ENCODE measurements at places on chromosomes 11 and 22.

- H3K27ac ChIP-seq, result no peak overlapping the region
- no peak for DNase-seq
- H3K36me3 ChIP-seq, result no peaks in the 10 kb centered on the region
- H3K4me3 ChIP-seq, result no peak overlapping the region
- H3K4me1 ChIP-seq, result no peaks in the 10 kb centered on the region
These were observed 5.5 kb upstream of the IGSF22 start for GRCh38 chr11:18731441-18731840.

DNA sequence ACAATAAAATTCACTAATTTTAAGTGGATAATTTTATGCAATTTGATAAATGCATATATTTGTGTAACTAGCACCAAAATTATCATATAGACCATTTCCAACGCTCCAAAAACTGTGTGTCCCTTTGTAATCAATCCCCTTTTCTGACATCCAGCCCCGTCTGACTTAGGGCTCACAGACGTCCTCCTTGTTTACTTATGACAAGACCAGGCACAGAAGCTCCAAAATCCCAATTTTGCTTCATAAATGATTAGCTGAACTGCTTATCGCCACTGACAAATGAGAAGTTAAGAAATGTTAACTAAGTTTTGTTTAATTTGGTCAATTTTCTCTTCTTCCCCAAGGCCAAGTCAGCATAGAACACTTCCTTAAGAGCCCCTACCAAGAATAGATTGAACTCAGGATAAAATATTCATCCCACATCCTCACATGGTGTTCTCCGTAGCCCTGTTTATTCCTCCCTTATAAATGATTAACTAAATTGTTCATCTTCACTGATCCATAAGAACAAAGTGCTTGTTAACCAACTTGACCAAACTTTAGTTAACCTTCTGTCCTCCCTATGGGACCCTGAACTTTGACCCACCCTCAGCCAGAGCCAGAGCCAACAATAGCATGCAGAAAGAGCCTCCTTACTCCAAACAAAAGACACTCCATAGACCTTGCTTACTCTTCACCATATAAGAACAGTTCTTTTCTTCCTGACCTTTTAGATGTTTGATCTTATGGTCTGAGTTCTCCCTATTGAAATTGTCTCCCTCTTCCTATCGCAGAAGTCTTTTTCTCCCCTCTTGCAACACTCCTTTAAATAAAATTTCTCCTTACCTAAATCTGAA, 30.8 kb upstream of the GLYAT start:
- no peak overlapping the region for H3K27ac ChIP-seq
- H3K36me3 ChIP-seq, result no peaks in the 10 kb centered on the region
- no peaks in the 10 kb centered on the region for H3K4me1 ChIP-seq

DNA sequence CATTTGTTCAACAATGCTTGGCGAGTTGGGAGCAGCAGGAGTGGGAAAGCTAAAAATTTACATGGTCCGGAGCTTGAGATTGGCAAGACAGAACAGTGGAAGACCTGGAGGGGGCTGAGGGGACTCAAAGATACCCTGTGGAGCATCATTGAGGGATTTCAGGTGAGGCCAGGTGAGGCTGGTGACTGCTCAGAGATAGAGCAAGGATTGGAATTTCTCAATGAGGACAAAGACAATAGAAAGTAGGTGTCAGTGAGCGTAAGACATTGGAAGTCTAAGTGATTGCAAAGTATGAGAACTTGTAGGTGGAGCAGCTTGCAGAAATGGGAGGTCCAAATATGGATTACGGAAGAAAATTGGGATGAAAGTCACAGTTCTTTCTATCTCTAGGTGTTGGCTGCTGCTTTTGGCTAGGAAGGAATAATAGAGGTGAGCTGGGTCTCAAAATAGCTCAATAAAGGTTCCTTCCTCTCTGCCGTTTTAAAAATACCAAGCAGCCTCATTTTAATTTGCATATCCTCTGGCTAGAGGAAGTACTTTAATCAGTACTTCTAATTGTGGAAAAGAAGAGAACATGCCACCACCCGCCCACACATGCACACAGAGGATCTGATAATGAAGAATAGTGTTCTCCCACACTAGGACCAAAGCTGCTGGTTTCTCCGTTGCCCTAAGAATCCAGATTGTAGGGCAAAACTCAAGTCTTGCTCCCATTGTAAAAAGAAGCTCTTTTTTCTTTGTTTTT, 41.8 kb upstream of the SORL1-AS1 start:
- H3K4me1 ChIP-seq, result peaks cover 9% of the 10 kb centered on the region
- no peak overlapping the region for H3K27ac ChIP-seq
- H3K27me3 ChIP-seq, result no peaks in the 10 kb centered on the region
- no peak overlapping the region for H3K4me3 ChIP-seq
- H3K36me3 ChIP-seq, result peaks cover 4% of the 10 kb centered on the region
- peak; percentile 39 for DNase-seq

GRCh38 chr11:120208001-120208441, 2.8 kb upstream of the OAF start:
- peaks cover 33% of the 10 kb centered on the region for H3K27me3 ChIP-seq
- no peak for DNase-seq
- H3K4me1 ChIP-seq, result peaks cover 7% of the 10 kb centered on the region
- no peak overlapping the region for H3K4me3 ChIP-seq

DNA sequence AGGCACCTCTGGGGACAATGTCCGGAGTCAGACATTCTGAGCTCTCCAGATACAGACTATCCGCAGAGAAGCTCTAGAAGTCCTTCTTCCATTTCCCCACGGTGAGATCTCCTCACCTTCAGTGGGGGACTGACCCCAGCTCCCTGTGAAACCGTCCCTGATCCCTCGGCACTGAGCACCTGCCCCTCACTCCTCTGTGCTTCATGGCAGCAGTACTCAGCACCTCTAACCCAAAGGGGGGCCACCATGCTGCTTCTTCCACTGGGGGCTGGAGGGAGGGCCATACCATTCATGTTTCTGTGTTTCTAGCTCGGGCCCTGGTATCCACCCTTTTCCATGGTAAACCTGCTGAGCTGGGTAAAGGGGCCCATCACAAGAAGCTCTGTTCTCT, 321.7 kb downstream of the BRD1 start:
- H3K27me3 ChIP-seq, result no peaks in the 10 kb centered on the region
- no peak overlapping the region for H3K4me3 ChIP-seq
- H3K27ac ChIP-seq, result no peak overlapping the region
- H3K4me1 ChIP-seq, result no peaks in the 10 kb centered on the region
- no peaks in the 10 kb centered on the region for H3K36me3 ChIP-seq

- H3K27ac ChIP-seq, result no peak overlapping the region
- H3K27me3 ChIP-seq, result no peaks in the 10 kb centered on the region
- no peak for DNase-seq
- no peak overlapping the region for H3K4me3 ChIP-seq
- H3K4me1 ChIP-seq, result no peaks in the 10 kb centered on the region
These were observed 483.3 kb upstream of the ARHGAP42 start for GRCh38 chr11:100203789-100204188.

DNA sequence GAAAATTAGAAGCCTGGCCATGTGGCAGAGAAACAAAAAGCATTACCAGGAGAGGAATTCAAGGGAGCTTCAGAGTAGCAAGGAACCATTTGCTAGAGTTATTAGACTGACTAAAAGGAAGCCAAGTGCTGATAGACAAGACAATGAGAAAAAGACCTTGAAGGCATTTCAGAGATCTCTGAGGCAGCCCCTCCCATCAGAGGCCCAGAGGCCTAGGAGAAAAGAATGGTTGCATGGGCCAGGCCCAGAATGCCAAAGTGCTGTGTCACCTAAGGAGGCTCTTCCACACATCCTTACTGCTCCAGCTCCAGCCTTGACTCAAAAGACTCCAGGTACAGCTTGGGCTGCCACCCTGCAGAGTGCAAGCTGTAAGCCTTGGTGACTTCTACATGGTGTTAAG, 61.8 kb upstream of the POU2AF2 start:
- H3K4me1 ChIP-seq, result no peaks in the 10 kb centered on the region
- DNase-seq, result peak; percentile 38
- no peak overlapping the region for H3K27ac ChIP-seq
- no peaks in the 10 kb centered on the region for H3K36me3 ChIP-seq

DNA sequence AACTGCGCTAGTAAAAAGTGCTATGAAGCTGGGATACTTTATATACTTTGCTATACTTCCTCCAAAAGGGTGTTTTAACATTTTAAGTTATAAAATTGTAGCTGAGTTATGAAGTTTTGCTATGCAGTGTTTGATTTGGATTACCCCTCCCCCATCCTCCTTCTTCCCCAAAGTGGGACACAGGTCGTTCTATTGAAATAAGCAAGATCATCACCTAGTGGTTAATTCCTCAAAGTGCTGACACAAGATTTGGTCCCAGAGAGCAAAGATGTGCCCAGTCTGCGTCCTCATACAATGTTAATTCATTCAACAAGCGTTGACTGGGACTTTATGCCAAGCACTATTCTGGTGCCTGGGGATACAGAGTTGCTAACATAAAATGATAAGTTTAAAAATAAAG, 78.5 kb downstream of the SPON1 start:
- H3K27ac ChIP-seq, result no peak overlapping the region
- H3K4me3 ChIP-seq, result no peak overlapping the region
- peak; percentile 65 for DNase-seq

DNA sequence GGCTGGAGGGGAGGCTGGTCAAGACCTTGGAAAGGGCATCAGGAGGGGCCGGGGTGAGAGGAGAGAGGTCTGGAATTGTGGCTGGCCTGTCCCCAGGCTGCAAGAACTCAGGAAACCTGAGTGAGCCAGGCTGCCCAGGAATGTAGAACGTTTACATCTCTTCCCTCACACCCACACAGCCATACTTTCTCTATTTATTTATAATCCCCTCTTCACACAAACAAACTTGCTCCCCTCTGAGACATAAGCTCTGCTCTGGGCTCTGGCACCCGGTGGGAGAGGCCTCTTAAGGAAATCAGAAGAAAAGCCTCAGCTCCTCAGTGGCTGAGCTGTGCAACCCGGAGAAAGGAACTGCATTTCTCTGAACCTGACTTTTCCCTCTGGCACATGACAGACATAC, 5.5 kb downstream of the CHRDL2 start:
- no peaks in the 10 kb centered on the region for H3K36me3 ChIP-seq
- no peak overlapping the region for H3K4me3 ChIP-seq
- peaks cover 19% of the 10 kb centered on the region for H3K27me3 ChIP-seq
- no peak overlapping the region for H3K27ac ChIP-seq

DNA sequence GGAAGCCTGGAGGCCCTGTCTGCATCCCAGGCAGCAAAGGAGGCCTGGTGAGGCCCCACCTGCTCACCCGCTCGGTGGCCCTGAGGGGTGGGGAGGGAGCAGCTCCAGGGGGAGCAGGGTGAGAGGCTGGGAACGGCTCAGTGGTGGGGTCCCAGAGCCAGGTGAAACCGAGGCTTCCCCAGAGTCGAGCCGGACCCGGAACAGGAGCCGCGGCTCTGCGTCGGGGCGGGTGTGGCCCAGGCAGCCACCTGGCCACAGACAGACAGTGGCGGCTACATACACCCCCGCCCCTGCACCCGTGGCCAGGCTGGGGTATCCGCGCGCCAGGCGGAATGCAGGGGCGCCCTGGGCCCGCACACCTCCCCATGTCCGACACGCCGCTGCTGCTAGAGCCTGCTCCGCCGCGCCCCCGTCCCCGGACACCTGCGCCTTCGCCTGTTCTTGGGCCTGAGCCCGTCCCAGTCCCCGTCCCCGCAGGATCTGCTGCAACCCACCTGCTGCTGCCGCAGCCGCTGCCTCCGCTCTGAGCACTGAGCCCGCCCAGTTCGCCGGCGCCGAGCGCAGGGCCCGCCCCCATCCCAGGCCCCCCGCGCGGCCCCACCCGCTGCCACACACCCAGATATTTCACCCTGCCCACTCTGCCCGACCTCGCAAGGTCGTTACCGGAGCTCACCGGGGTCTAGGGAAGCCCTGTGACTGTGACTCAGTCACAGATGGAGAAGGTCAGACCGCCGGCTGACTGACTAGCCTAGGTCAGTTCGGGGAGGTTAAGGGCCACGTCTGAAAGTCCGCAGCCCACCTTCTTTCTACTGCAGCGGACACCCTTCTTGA, at the start of gene SLC7A4:
TSS of gene SLC7A4 (minus strand) at position 525 of the 831 bp plus-strand sequence. CDS start 749 bp downstream, outside the sequence.
- no peak within 1 kb of the TSS for H3K4me3 ChIP-seq
- H3K27me3 ChIP-seq, result no peaks in the 10 kb centered on the region
- no peak for DNase-seq
- H3K36me3 ChIP-seq, result no peaks in the 10 kb centered on the region
- peak within 1 kb of the TSS; percentile 8 for H3K27ac ChIP-seq

GRCh38 chr11:114705280-114706024, 27.1 kb downstream of the NXPE2 start:
- H3K4me1 ChIP-seq, result no peaks in the 10 kb centered on the region
- H3K27me3 ChIP-seq, result no peaks in the 10 kb centered on the region
- H3K36me3 ChIP-seq, result no peaks in the 10 kb centered on the region

DNA sequence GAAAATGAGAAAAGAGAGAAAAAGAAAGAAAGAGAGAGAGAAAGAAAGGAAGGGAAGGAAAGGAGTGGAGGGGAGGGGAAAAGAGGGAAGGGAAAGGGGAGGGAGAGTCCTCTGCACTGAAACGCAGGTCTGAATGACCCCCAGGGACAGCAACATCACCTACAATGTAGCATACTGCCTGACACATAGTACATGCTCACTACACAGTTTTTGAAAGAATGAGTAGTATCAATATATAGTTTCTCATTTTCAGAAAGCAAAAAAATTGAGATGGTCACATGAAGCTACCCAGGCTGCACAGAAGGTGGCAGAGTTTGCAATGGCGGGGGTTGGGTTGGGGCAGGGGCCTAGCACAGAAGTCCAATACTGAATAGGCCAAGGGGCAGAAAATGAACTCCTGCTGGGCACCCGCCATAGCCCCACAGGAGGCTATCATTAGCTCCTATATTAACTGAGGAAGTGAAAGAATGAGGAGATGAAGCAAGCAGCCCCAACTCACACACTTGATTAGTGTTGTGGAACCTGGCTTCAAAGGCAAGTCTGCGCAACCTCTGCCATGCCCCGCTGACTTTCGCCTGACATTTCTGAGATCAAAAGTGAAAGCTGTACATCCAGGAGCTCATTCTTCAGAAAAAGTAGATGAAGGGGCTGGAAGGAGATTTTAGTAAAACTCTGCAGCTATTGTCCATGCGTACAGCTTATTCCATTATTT, 241.2 kb upstream of the SYN3 start:
- H3K36me3 ChIP-seq, result no peaks in the 10 kb centered on the region
- no peak overlapping the region for H3K4me3 ChIP-seq
- DNase-seq, result peak; percentile 4
- no peaks in the 10 kb centered on the region for H3K4me1 ChIP-seq
- H3K27ac ChIP-seq, result no peak overlapping the region

- H3K4me1 ChIP-seq, result peaks cover 67% of the 10 kb centered on the region
- H3K36me3 ChIP-seq, result no peaks in the 10 kb centered on the region
- H3K27me3 ChIP-seq, result no peaks in the 10 kb centered on the region
- no peak overlapping the region for H3K4me3 ChIP-seq
These were observed 7.5 kb downstream of the BCL9L start for GRCh38 chr11:118918128-118918685.

DNA sequence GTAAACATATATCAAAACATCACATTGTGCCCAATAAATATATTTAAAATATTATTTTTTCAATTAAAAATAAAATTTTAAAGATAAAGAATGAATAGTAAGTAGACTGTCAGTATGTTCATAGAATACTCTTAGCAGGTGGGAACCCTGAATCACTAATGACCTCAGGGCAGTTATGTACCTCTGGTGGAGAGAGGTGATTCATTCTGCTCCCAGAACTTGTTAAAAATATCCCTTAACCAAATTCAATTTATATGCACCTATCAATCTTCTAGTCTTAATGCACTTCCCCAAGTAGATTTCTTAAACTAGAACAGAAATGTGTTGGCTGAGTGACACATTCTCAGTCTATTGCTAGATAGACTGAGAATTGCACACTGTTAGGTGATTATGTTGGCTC, 183.9 kb upstream of the SYN3 start:
- no peak overlapping the region for H3K4me3 ChIP-seq
- no peak overlapping the region for H3K27ac ChIP-seq
- H3K27me3 ChIP-seq, result no peaks in the 10 kb centered on the region

GRCh38 chr11:59556917-59557348, 45.6 kb downstream of the OR4D9 start:
- no peak overlapping the region for H3K4me3 ChIP-seq
- H3K36me3 ChIP-seq, result no peaks in the 10 kb centered on the region
- H3K27ac ChIP-seq, result no peak overlapping the region
- no peak for DNase-seq

Data from mesendoderm (in vitro differentiated cells).